Progenitor cell of endocrine pancreas (in vitro differentiated cells): ENCODE measurements at places on chromosomes 1 and 21. TPM values are rescaled to one million over a fixed set of nuclear protein-coding genes. Genes with fewer than 3 reads are reported as not detected.

The SHE gene
- not detected in 2 replicates for total RNA-seq

DNA sequence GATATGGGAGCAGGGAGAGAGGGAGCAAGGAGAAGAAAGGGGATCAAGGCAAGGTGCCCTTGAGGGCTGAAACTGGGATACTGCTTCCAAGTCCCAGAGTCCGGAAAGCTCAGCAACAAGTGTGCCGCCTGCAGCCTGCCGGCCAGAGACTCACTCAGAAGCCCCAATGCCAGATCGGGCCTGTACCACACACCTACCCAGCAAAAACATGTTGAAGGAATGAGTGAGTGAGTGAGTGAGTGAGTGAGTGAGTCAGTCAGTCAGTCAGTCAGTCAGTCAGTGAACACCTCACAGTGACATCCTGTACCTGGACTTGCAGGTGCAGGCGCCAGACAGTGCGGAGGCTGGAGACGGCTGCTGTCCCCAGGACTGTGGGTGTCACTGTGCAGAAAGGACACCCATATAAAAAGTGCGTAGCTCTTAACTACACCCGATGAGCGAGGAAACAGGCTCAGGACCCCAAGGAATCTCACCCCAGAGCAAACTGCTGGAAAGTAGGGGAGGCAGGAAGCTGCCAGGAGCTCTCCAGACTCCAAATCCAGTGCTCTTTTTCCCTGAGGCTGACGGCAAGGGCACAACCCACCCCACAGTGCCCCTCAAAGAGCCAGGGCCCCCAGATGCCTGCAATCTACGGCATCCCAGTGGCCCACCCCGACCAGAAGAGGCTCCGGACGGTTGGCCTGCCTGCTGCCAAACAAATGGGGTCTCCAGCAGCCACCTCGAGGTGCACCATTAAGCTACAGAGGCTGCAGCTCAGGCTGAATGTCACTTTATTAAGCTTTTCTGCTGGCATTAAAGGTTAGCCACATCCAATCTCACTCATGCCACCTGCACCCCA lies 261.7 kb downstream of the NPHP4 start:
- no peak overlapping the region for H3K27ac ChIP-seq
- H3K36me3 ChIP-seq = no peaks in the 10 kb centered on the region
- H3K4me3 ChIP-seq = no peak overlapping the region
- H3K4me1 ChIP-seq = peaks cover 22% of the 10 kb centered on the region

GRCh38 chr1:203744075-203744972 lies 20.7 kb upstream of the LAX1 start:
- no peak for DNase-seq
- H3K27ac ChIP-seq = no peak overlapping the region
- H3K4me3 ChIP-seq = no peak overlapping the region
- H3K4me1 ChIP-seq = no peaks in the 10 kb centered on the region
- no peaks in the 10 kb centered on the region for H3K27me3 ChIP-seq
- H3K36me3 ChIP-seq = peaks cover 11% of the 10 kb centered on the region

DNA sequence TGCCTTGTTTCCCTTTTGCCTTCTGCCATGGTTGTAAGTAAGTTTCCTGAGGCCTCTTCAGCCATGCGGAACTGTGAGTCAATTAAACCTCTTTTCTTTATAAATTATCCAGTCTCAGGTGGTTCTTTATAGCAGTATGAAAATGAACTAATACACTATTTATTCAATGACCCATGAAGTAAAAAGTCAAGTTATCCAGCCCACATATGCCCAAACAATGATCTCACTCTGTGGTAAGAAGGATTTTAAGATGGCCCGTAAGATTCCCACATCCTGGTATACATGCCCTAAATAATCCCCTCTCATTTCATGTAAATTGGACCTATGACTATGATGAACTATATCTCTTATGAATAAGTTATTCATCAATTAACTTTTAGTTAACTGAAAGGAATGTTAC lies 1008.3 kb upstream of the B3GALT2 start:
- DNase-seq = no peak
- H3K27ac ChIP-seq = no peak overlapping the region
- H3K4me1 ChIP-seq = no peaks in the 10 kb centered on the region
- H3K27me3 ChIP-seq = no peaks in the 10 kb centered on the region
- H3K36me3 ChIP-seq = no peaks in the 10 kb centered on the region
- H3K4me3 ChIP-seq = no peak overlapping the region

DNA sequence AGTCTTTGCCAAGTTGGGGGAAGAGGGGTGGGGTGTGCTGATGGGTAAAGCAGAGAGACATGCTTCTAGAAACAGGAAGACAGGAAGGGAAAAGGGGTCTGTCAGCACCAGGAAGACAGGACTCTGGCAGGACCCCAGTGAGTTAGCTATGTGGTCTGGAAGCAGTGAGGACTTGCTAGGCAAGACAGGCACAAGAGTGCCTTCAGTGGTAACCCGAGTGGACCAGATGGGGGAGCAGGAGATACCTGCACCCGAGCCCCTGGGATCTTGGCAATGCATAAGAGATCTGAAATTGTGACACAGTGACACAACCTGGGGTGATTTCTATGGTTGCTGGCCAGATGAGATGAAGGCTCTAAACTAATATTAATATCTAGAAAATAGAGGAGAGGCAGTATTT lies 7.0 kb downstream of the TLR5 start:
- H3K36me3 ChIP-seq = no peaks in the 10 kb centered on the region
- H3K27ac ChIP-seq = no peak overlapping the region

DNA sequence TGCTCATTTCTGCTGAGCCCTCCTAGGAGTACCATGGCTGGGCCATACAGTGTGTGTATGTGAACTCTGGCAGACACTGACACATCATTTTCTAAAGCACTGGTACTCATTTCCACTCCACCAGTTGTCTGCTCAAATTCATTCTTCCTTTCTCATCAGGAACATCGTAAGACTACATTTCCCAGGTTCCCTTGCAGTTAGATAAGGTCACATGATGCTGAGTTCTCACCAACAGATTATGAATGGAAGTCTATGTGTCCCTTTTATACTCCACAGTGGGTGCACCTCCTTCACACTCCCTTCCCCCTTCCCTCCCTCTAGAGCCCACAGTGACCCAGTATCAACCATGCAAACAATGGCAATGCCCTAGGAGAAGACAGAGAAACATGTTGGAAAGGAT lies 38.3 kb upstream of the PAX7 start:
- no peaks in the 10 kb centered on the region for H3K36me3 ChIP-seq
- no peak for DNase-seq
- no peak overlapping the region for H3K4me3 ChIP-seq
- peaks cover 57% of the 10 kb centered on the region for H3K27me3 ChIP-seq

DNA sequence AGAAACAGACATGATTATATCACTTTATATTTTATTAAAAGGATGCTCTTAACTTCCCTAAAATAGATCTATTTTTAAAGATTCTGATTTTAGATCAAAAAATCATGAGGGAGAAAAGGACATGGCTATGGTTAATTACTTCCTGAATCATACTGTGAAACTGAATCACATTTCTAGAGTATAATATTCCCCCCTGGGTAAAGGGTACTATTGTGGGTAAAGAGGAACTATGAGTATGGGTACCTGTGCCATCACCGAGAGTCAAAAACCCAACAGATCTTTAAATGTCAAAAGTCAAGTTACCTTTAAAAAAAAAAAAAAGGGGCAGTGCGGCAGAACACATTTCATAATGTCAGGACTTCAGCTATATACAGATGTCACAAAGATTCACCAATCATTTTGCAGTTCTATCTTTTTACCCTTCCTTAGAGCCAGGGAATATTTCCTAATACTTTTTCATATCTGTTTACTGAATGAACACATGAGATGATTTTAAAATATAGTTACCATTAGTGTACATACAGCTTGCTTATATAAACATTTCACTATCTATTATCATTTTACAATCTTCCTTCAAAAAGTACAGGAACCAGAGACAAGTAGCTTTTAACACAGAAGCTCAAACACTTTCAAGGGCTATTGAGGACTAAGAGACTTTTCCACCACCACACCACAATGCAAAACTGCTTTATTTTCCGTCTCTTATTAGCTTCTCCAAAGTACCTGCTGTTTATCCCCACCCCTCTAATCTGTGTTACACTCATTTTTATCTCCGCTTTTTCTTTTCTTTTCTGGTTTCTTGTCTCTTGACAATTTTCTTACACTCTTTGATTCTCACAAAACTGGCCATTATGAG lies 45.0 kb downstream of the EVI5 start:
- H3K4me1 ChIP-seq = no peaks in the 10 kb centered on the region
- H3K4me3 ChIP-seq = no peak overlapping the region
- no peak for DNase-seq

DNA sequence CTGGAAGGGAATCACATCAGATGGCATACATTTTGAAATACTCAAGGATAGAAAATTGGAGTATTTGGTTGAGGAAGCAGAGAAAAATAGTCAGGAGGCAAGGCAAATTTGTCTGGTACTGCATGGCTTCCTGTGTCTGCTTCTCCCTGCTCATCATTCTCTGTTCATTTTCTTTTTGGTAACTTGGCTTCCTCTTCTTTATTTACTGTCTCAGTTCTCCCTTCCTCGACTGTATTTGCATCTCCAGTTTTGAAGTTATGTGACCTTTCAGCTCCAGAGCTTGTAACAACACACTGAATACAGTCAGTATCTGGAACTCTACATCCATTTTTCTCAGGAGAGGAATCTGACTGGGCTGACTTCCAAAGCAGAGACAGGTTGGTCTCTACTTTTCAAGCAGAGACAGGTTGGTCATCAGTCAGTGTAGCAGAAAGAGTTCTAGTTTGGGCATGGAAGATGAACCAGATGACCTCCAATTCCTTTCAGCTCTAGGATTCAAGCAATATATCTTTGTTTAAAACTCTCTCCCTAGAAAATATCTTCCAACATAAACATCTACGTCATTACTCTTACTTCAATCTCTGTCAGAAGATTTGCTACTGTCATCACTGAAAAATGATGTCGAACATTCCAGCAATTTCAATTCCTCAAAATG lies 571.2 kb downstream of the ADGRL2 start:
- H3K4me3 ChIP-seq = no peak overlapping the region
- peaks cover 3% of the 10 kb centered on the region for H3K4me1 ChIP-seq
- H3K36me3 ChIP-seq = no peaks in the 10 kb centered on the region
- no peak for DNase-seq
- no peak overlapping the region for H3K27ac ChIP-seq

The GJB5 gene
- total RNA-seq = not detected in 2 replicates

DNA sequence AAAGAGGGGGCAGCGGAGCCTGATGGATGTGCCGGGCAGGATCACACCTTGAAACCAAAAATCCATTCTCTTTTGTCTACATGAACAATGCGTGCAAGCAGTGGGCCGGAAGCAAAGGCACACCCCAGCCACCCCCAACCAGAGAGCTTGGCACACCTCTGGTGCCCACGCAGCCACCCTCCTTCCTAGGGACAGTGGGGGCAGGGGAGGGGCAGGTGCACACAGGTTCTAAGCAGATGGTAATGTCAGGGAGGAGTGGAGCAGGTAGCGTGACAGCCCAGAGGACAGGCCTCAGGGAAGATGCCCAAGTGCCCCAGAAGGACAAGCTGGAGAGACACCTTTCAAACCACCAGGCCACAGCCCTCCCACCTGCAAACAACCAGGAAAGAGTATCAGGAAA lies 36.5 kb downstream of the SYF2 start:
- no peak overlapping the region for H3K27ac ChIP-seq
- no peak for DNase-seq
- H3K36me3 ChIP-seq = no peaks in the 10 kb centered on the region

DNA sequence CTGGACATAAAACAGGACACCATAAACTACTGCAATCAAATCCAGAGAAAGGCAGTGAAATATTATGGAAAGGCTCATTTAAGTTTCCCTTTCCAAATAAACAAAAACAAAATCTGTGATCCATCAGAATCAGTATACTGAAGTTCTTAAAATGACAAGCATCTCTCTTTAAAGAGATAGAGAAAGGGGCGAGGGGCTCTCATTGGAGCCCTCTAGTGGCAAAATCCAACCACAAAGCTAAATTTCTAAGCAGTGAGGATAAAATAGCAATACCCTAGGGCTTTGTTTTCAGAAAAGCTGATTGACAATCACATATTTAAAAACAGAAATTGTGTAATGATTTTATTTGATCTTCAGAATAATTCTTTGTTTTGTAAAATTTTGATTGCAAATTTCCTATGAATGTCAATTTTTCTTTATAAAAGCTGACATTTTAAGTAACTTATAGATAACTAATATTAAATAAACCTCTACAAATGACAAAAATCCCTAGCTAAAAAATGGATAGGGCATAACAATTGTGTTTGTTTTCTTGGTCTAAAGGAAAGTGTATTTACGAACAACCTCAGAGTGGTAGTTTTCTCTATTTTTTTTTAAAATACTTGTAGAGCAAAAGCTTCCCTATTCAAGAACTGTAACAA lies 138.2 kb downstream of the COL24A1 start:
- no peaks in the 10 kb centered on the region for H3K27me3 ChIP-seq
- no peaks in the 10 kb centered on the region for H3K36me3 ChIP-seq
- no peak overlapping the region for H3K4me3 ChIP-seq
- H3K4me1 ChIP-seq = no peaks in the 10 kb centered on the region
- H3K27ac ChIP-seq = no peak overlapping the region
- DNase-seq = no peak

DNA sequence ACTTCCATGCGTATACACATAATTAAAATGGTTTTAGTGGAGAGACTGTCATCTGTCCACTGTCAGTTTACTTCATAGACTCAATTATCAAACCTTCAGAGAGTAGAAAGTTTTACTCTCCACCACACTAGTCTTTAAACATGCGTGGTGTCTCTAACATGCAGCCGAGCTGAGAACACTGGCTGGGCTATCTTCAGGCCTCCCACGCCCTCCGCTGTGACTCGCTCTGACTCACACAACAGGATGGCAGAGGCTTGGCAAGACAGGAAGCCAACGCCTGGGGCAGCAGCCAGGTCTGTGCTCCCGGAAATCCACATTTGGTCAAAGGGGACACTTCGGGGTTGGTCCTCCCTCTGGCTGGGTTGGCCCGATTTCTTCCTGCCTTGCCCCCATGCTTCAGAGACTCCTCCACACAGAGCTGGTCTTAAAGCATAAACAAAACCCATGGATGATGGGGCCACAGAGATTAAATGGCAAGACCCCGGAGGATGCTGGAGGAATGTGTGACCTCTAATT lies 22.7 kb upstream of the IFNGR2 start:
- no peaks in the 10 kb centered on the region for H3K36me3 ChIP-seq
- no peaks in the 10 kb centered on the region for H3K4me1 ChIP-seq
- H3K27ac ChIP-seq = no peak overlapping the region
- DNase-seq = no peak
- no peak overlapping the region for H3K4me3 ChIP-seq

The APCS gene
- not detected in 2 replicates for total RNA-seq

GRCh38 chr1:60950224-60951063 lies 131.9 kb upstream of the NFIA start:
- no peaks in the 10 kb centered on the region for H3K36me3 ChIP-seq
- no peak overlapping the region for H3K4me3 ChIP-seq
- no peak for DNase-seq
- no peak overlapping the region for H3K27ac ChIP-seq
- peaks cover 4% of the 10 kb centered on the region for H3K4me1 ChIP-seq

The PDE9A gene
- total RNA-seq = 50.8 and 57.0 TPM in 2 replicates

- peaks cover 6% of the 10 kb centered on the region for H3K4me1 ChIP-seq
- peaks cover 2% of the 10 kb centered on the region for H3K36me3 ChIP-seq
- peaks cover 22% of the 10 kb centered on the region for H3K27me3 ChIP-seq
- H3K4me3 ChIP-seq = peak overlapping the region; percentile 86
- peak overlapping the region; percentile 71 for H3K27ac ChIP-seq
These were observed 1.3 kb downstream of the NPHP4 start for GRCh38 chr1:5990913-5991312.
